ENCODE measurements at places on chromosomes 5 and 9. TPM values are rescaled to one million over a fixed set of nuclear protein-coding genes. Genes with fewer than 3 reads are reported as not detected.

The NR4A3 gene
- 2.8 TPM for polyA plus RNA-seq

The TPM2 gene
- 716 TPM for polyA plus RNA-seq

The SLIT3 gene
- polyA plus RNA-seq: 10.3 TPM

The RAD23B gene
- polyA plus RNA-seq: 80.1 TPM

The KCNV2 gene
- not detected for polyA plus RNA-seq

The PIP5K1B gene
- 0.86 TPM for polyA plus RNA-seq

The TAF11L5 gene
- not detected for polyA plus RNA-seq

The PCDHGA1 gene
- 0.29 TPM for polyA plus RNA-seq

The ARSK gene
- polyA plus RNA-seq: 7.8 TPM

The ENTPD2 gene
- 0.82 TPM for polyA plus RNA-seq

The CDH10 gene
- 0.10 TPM for polyA plus RNA-seq

The PPP2R2B gene
- 0.25 TPM for polyA plus RNA-seq

DNA sequence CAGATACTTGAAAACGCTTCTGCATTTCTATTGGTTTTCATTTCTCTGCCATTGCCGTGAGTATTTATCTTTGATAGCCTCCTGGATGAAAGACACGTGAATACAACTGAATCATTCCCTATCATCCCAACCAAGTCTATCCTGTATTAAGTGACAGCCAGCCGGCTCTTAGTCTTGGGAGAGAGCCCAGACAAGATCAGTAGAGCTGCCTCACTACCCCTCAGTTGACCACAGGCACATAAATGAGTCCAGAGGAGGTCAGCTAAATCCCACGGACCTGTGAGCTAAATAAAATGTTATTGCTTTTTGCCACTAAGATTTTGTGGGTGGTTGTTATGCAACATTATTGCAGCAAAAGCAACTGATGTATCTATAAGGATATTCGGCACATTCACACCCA, 639.0 kb upstream of the ACO1 start:
- H3K4me1 ChIP-seq: no peaks in the 10 kb centered on the region
- H3K36me3 ChIP-seq: no peaks in the 10 kb centered on the region
- H3K27ac ChIP-seq: no peak overlapping the region

DNA sequence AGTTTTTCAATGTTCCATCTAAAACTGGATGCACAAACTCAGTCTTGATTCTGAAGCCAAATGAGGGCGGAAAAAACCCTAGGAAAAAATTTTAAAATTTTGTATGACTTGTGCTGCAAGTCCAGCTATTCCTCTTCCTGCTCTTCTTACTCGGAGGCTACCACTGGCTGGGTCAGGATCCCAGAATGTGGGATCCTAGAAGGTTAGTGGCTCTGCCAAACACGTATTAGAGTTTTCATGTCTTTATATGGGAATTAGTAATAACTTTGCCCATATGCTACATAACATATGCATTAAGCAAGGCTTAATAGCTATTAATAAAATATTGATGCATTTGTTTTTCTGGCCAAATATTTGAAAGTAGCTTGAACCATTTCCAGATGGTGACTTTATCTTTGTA, 458.3 kb downstream of the AGTPBP1 start:
- H3K4me3 ChIP-seq: no peak overlapping the region
- H3K27ac ChIP-seq: no peak overlapping the region
- H3K4me1 ChIP-seq: no peaks in the 10 kb centered on the region
- no peaks in the 10 kb centered on the region for H3K27me3 ChIP-seq
- H3K36me3 ChIP-seq: no peaks in the 10 kb centered on the region

GRCh38 chr5:146327989-146328388, 10.7 kb upstream of the POU4F3 start:
- no peaks in the 10 kb centered on the region for H3K27me3 ChIP-seq
- no peaks in the 10 kb centered on the region for H3K36me3 ChIP-seq
- no peak overlapping the region for H3K4me3 ChIP-seq
- H3K4me1 ChIP-seq: no peaks in the 10 kb centered on the region
- no peak overlapping the region for H3K27ac ChIP-seq
- DNase-seq: no peak

- H3K27ac ChIP-seq: no peak overlapping the region
- no peaks in the 10 kb centered on the region for H3K27me3 ChIP-seq
- no peaks in the 10 kb centered on the region for H3K36me3 ChIP-seq
These were observed 121.5 kb downstream of the RMI1 start for GRCh38 chr9:84101964-84102632.

DNA sequence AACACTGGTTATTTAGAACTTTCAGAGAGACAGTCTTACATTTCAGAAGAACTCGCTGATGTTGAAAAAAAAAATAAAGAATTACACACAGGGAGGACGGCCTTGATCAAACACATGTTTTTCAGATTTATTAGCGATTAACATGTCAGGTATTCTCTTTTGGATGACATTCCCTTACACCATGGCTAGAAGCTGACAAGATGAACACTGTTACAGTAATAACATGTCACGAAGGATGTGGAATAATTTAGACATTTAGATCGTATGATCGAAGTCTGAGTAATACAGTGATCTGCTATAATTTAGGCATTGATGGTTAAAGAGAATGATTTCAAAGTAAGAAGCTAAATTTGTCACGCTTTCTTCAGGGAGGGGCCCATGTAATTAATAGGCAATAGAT, 24.6 kb upstream of the FBXL7 start:
- H3K4me3 ChIP-seq: no peak overlapping the region
- H3K27ac ChIP-seq: no peak overlapping the region
- H3K36me3 ChIP-seq: no peaks in the 10 kb centered on the region
- H3K4me1 ChIP-seq: no peaks in the 10 kb centered on the region
- no peaks in the 10 kb centered on the region for H3K27me3 ChIP-seq
- no peak for DNase-seq

DNA sequence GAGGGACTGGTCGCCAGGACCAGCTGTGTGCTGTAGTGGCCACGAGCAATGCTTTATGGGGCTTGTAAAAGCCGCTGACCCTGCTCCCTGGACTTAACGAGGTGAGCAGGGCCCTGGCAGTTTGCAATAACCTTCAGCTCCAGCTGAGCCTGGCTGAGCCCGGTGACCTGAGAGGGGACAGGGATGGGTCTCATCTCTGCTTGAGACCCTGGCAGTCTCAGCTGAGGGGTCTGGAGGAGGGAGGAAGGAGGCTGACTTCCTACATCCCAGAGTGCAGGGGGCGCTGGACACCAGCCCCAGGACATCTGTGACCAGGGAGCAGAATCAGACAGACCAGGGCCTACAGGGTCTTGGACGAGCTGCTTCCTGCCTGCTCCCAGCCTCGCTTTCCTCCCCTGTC, 277.5 kb upstream of the MVB12B start:
- H3K4me3 ChIP-seq: no peak overlapping the region
- no peak overlapping the region for H3K27ac ChIP-seq
- H3K4me1 ChIP-seq: no peaks in the 10 kb centered on the region

- no peak overlapping the region for H3K27ac ChIP-seq
- no peaks in the 10 kb centered on the region for H3K4me1 ChIP-seq
These were observed 103.8 kb downstream of the RPS23 start for GRCh38 chr5:82174128-82174918.

GRCh38 chr5:403995-404394, 39.0 kb upstream of the EXOC3 start:
- H3K4me3 ChIP-seq: no peak overlapping the region
- H3K27me3 ChIP-seq: no peaks in the 10 kb centered on the region
- H3K27ac ChIP-seq: no peak overlapping the region
- H3K36me3 ChIP-seq: no peaks in the 10 kb centered on the region
- peaks cover 12% of the 10 kb centered on the region for H3K4me1 ChIP-seq
- DNase-seq: no peak

- H3K4me3 ChIP-seq: no peak overlapping the region
- no peak for DNase-seq
- H3K36me3 ChIP-seq: no peaks in the 10 kb centered on the region
- peaks cover 9% of the 10 kb centered on the region for H3K4me1 ChIP-seq
- H3K27ac ChIP-seq: no peak overlapping the region
These were observed 11.5 kb downstream of the ADAM19 start for GRCh38 chr5:157563929-157564716.

GRCh38 chr5:173765029-173765644, 123.0 kb upstream of the CPEB4 start:
- no peaks in the 10 kb centered on the region for H3K36me3 ChIP-seq
- H3K27ac ChIP-seq: no peak overlapping the region
- no peaks in the 10 kb centered on the region for H3K27me3 ChIP-seq

DNA sequence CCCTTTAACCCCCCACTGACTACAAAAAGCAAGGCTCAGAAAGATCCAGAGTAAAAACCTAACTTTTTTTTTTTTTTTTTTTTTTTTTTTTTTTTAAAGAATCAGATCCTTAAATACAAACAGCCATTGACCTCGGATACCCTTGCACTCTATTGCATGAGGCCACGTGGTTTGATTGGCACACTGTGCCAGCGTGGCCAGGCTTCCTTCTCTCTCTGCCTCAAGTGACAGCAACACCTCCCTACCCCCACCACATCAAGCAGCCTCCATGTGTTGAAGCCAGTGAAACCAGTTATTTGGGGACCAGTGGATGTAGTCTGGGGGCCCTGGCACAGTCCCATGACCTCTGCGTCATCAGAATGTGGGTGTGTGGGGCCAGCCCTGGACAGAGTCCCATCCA, 71.4 kb downstream of the OTULIN start:
- DNase-seq: no peak
- H3K36me3 ChIP-seq: no peaks in the 10 kb centered on the region
- H3K4me3 ChIP-seq: no peak overlapping the region
- H3K4me1 ChIP-seq: no peaks in the 10 kb centered on the region
- no peaks in the 10 kb centered on the region for H3K27me3 ChIP-seq
- H3K27ac ChIP-seq: no peak overlapping the region

DNA sequence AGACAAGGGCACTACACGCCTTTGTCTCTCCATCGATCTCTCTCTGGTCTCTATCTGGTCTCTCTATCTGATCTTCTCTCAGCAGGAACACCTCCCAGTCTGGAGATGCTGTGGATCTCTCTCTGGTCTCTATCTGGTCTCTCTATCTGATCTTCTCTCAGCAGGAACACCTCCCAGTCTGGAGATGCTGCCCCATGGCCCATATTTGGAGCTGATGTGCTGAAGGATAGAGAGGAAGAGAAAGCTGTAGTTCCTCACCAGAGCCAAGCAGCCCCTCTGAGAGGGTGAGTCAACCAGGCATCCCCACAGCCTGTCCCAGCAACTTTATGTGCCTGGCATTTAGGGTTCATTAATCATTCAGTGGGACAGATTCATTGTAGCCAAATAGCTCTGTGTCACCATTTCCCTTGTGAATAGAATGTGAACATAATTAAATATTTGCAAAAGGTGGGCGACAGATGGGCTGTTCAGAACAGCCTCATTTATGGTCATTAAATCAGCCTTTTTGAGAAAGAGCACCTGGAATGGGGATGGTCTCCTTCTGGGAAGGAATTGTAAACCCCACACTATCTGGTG, 189.3 kb upstream of the MAST4 start:
- DNase-seq: no peak
- no peak overlapping the region for H3K27ac ChIP-seq
- H3K36me3 ChIP-seq: no peaks in the 10 kb centered on the region
- H3K27me3 ChIP-seq: no peaks in the 10 kb centered on the region
- no peaks in the 10 kb centered on the region for H3K4me1 ChIP-seq
- H3K4me3 ChIP-seq: no peak overlapping the region

DNA sequence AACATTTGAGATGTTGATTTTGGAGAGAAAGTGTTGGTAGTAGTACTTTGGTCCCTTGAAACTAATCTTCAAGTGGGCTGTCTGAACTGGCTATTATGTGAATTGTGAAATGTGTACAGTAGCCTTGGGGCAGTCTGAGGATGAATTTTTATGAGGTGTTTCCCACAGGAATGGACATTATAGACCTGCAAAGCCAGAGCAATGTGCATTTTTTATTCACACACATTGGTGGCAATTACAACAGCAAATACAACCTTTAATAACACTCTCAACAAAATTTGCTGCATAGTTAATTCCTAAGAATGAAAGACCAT, 147.0 kb downstream of the PAM start:
- no peak for DNase-seq
- no peak overlapping the region for H3K27ac ChIP-seq

GRCh38 chr5:119332208-119332607, 23.6 kb upstream of the TNFAIP8 start:
- H3K27me3 ChIP-seq: no peaks in the 10 kb centered on the region
- H3K4me1 ChIP-seq: no peaks in the 10 kb centered on the region
- H3K27ac ChIP-seq: no peak overlapping the region

- no peak overlapping the region for H3K4me3 ChIP-seq
- no peaks in the 10 kb centered on the region for H3K36me3 ChIP-seq
- DNase-seq: no peak
- H3K4me1 ChIP-seq: no peaks in the 10 kb centered on the region
- H3K27ac ChIP-seq: no peak overlapping the region
These were observed 106.9 kb upstream of the VCAN start for GRCh38 chr5:83364312-83365299.

DNA sequence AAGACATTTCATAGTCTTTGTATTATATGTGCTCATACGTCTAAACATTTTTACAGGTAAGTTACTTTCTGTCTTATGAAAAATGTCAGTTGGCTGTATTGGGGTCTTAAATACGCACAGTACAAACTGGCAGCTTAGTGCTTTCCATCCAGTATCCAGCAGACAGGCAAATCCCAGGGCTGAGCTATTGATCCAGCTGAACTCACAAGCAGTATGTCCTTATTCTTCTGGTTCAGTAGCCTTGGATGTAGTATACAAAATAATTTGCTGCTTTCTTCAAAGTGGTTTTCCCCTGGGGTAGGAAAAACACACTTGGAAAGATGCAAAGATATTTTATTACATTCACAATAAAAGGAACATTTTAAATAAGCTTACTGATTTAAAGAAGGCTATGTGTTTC, 617.2 kb downstream of the NR2F1-AS1 start:
- no peak overlapping the region for H3K27ac ChIP-seq
- no peaks in the 10 kb centered on the region for H3K27me3 ChIP-seq
- no peak for DNase-seq
- H3K4me3 ChIP-seq: no peak overlapping the region
- H3K4me1 ChIP-seq: no peaks in the 10 kb centered on the region
- no peaks in the 10 kb centered on the region for H3K36me3 ChIP-seq

GRCh38 chr5:102801371-102801770, 46.3 kb downstream of the PAM start:
- H3K27ac ChIP-seq: no peak overlapping the region
- peaks cover 2% of the 10 kb centered on the region for H3K4me1 ChIP-seq
- DNase-seq: no peak
- H3K4me3 ChIP-seq: no peak overlapping the region
- no peaks in the 10 kb centered on the region for H3K27me3 ChIP-seq

- H3K27me3 ChIP-seq: no peaks in the 10 kb centered on the region
- H3K4me1 ChIP-seq: peaks cover 8% of the 10 kb centered on the region
- H3K27ac ChIP-seq: no peak overlapping the region
- no peaks in the 10 kb centered on the region for H3K36me3 ChIP-seq
These were observed 78.4 kb upstream of the DAB2 start for GRCh38 chr5:39503155-39503554.

DNA sequence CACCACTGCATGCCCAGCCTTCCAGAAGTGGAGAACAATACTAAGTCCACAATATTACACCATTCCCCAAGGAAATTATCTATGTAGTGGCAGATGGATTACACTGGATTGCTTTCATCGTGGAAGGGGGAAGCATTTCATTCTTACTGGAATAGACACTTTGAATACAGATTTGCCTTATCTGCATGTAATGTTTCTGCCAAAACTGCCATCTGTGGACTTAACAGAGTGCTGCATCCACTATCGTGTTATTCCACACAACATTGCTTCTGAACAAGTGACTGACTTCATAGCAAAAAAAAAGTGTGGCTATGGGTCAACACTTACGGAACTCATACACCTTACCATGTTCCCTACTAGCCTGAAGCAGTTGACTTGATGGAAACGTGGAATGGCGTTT, 536.9 kb downstream of the BRINP1 start:
- no peak overlapping the region for H3K27ac ChIP-seq
- H3K4me3 ChIP-seq: no peak overlapping the region
- no peaks in the 10 kb centered on the region for H3K27me3 ChIP-seq
- DNase-seq: no peak
- H3K36me3 ChIP-seq: no peaks in the 10 kb centered on the region
- H3K4me1 ChIP-seq: no peaks in the 10 kb centered on the region

GRCh38 chr9:76162751-76163500, 231.3 kb downstream of the RFK start:
- H3K4me1 ChIP-seq: peaks cover 13% of the 10 kb centered on the region
- H3K36me3 ChIP-seq: no peaks in the 10 kb centered on the region
- peak; percentile 60 for DNase-seq
- H3K27me3 ChIP-seq: no peaks in the 10 kb centered on the region
